Stimulated activated CD4-positive, alpha-beta T cell treated with anti-CD3 and anti-CD28 coated beads, TNF-alpha, amount 100 ng/mL, for 1 hour (primary cell): ENCODE measurements at places on chromosomes 5 and 9.

DNA sequence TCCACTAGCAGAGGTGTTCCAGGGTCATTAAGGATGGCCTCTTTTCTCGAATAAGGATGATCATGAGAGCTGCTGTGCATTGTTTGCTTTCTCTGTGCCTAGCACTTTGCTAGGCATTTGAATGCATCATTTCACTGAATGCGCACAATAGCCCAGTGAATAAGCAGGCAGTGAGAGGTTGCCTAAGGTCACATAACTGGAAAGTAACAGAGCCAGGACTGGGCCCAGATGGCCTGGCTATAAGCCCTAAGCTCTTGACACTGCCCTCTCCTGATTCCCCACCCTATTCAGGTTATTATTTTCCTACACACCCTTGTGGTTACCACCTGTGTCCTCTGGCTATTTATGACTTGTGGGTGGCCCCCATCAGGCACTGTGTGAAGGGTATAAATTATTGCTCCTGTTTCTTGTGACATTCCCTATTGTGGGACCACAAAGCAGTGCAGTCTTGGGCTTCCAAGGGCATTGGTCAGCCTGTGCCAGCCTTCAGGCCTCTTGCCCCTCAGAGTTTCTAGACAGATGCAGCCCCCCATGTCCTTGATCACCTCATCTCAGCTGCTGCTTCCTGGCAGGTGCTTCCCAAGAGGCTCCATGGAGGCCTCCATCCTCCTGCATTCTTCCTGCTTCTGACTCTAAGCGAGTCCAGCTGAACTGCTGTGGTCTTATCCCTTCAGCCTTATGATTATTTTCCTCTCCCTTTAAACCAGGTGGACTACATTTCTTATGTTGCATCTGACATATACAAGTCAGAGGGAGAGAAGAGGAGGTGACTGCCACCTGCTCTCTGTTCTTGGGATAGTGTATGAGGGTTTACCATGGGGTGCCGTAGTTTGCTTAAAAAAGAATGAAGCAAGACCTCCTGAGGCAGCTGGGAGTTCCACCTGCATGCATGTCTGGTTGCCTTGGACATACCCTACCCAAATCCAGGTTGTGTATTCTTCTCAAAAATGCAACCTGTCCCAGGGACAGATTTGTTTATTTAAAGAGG, 47.6 kb downstream of the ANGPTL2 start:
- DNase-seq, result no peak

- no peak for DNase-seq
Measured at GRCh38 chr9:85359161-85359560, 382.6 kb downstream of the AGTPBP1 start.

DNA sequence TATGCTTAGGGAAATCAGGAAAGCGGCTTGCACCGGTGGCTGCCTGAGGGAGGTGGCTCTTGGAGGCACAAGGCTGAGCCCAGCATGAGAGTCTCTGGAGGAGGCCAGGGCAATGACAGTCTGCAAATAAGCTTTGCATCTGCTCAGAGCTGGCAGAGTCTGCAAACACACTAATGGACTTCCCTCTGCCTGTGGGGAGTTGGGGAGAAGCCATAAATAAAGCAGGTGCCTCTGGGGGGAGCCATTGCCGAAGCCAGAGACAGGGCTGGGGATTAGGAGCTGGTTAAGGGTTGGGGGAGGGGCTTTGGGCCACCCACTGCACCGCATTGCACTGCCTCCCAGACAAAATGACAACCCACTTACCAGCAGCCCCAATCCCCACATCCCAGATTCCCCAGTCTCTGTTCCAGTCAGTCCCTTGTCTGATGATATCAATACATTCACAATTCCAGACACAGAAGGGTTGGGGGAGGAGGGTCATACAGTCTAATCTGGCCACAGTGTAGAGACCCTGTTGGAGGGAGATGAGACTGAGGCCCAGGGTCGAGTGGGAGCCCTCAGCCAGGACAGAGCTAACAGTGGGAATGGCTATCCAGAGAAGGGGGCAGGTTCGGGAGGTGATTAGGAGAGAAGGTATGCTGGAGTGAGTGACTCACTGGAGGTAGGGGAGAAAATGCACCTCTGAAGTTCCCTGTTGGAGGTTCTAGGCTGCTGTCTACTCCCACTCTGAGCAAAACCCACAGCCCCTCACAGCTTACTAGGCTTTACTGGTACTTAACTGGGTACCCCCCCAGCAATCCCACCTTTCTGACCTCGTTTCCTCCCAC, 53.7 kb downstream of the PAX5 start:
- no peak for DNase-seq

GRCh38 chr5:37490120-37490810, 111.1 kb downstream of the WDR70 start:
- DNase-seq, result no peak

DNA sequence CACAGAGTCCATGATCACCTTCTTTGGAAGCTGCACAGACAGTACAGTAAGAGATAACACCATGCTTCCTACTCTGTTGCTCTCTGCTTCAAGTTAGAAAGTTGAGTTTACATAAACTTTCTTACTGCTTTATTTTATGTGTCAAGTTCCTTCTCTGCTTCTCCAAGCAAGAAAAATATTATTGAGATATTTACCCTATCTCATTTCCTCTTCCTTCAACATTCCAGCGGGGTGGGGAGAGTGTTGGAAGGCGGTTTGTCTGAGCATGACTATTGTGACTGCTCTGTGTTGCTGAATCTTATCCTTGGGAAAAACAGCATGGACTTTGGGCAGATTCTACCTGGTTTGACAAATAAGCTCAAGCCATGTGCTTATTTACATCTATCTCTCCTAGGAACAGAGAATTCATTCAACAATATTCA, 66.9 kb upstream of the EPB41L4A start:
- DNase-seq, result no peak
